ENCODE measurements at places on chromosomes 3 and 15.

DNA sequence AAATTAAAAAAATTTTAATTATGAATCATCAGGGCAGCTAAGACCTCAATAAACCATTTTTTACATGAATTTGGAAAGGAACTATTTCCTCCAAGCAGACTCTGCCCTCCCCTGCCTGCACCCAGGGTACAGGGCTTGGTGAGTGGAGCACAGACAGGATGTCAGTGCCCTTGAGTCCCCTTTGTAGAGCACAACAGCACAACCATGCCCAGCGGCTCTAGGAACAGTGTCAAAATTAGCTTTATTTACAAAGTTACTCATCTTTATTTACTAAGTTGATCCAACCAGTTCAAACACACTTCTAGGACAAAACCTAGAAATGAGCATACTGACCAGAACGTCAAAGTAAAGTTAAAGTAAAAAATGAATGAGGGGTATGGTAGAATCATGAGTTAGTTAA, 90.6 kb upstream of the TSC22D2 start:
- DNase-seq = no peak

DNA sequence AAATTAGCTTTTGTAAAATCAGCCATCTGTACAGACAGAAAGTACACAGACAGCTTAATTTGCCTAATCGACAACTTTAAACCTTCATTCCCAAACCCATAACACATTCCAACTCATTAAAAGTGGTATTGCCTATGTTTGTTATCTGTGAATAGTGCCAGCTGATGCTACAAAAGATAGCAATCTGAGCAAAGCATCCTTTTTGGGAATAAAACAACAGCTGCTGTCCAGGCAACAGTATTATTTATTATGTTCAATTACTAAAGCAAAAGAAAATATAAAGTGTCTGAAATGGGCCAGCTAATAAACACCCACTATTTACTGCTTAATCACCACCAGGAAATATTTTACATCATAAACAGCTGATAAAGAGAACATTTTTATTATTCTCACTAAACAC, 134.8 kb upstream of the ABI3BP start:
- no peak for DNase-seq

DNA sequence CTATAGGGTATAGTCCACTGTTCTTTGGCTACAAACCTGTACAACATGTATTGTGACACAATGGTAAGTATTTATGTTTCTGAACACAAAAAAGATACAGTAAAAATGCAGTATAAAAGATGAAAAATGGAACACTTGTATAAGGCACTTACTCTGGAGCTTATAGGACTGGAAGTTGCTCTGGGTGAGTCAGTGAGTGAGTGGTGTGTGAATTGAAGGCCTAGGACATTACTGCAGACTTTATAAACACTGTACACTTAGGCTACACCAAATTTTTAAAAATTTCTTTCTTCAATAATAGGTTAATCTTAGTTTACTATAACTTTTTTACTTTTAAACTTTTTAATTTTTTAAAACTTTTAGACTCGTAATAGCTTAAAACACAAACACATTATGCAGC, 10.5 kb upstream of the PDZRN3 start:
- DNase-seq = no peak

GRCh38 chr3:156050918-156051317, 69.5 kb upstream of the KCNAB1 start:
- no peak for DNase-seq

DNA sequence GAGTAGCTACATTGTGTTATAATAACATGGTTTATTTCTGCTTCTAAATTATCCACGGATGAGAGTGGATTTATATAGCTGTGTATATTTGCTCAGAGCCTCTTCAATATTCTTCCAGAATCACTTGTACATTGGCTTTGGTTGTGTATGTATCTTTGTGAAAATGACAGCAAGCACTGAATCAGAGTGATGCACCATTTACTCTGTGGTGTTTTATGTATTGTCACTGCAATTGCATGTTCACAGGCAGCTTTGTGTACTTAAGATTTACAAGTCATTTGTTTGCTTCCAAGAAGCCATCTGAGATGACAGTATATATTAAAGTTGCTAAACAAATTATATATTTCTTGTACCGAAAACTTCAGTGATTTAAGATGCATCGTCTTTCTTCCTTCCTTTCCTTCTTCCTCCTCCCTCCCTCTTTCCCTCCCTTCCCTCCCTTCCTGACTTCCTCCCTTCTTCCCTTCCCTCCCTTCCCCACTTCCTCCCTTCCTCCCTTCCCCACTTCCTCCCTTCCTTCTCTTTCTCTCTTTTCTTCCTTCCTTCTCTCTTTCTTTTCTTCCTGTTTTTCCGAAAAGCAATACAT, 362.3 kb upstream of the GOLIM4 start:
- DNase-seq = no peak

- DNase-seq = peak; percentile 56
These were observed 60.7 kb upstream of the CMTM8 start for GRCh38 chr3:32177702-32178198.
